ENCODE measurements at places on chromosomes 4 and X.

DNA sequence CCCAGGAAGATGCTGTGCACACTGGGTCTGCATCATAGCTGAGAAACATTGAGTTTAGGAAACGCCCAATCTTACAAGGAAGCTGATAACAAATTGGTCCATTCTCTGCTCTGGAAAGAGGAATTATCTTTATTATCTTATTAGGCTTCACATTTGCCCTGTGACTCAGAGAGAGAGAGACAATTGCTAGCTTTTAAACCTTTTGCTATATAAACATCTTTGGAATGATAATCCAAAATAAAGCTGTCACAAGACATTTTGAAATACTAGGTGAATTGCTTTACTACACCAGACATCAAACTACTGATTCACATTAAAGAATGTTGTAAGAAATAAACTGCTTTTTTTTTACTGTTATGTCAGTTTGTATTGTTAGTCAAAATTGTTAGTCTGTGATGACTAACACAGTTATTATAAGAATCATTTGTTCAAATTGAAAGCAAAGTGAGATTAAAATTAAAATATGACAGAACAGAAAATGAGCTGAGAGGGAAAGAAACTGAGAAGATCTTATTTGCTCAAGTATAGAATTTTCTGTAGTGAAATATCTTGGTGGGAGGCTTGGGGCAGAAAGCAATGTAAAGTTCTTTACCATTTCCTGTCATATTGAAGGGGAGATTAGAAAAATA, 765.4 kb upstream of the PCDH10 start:
- no peak for DNase-seq

DNA sequence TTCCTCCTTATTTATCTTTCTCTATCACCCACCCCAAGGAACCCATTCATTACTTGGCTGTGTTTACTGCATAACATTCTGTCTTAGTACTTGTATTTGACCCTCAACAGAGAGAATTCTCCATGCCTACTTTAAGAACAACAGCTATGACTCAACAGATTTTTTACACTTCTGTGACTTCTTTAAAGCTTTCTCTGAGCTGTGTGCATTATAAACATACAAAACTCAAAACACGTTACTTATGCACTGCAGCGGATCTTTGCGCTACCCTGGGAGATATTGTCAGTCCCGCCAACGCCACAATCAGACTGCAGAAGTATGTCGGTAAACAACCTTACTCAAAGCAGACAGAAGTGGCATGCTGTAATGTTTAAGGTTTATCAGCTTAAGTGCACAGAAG, 35.1 kb downstream of the PRKX start:
- peak; percentile 49 for DNase-seq

- peak; percentile 60 for DNase-seq
Measured at GRCh38 chrX:2692221-2693112, 1.4 kb downstream of the CD99 start.

- DNase-seq, result no peak
Measured at GRCh38 chrX:38332505-38332904, 5.2 kb upstream of the RPGR start.

GRCh38 chrX:46268412-46268811, 276.8 kb downstream of the ZNF674 start:
- peak; percentile 62 for DNase-seq

DNA sequence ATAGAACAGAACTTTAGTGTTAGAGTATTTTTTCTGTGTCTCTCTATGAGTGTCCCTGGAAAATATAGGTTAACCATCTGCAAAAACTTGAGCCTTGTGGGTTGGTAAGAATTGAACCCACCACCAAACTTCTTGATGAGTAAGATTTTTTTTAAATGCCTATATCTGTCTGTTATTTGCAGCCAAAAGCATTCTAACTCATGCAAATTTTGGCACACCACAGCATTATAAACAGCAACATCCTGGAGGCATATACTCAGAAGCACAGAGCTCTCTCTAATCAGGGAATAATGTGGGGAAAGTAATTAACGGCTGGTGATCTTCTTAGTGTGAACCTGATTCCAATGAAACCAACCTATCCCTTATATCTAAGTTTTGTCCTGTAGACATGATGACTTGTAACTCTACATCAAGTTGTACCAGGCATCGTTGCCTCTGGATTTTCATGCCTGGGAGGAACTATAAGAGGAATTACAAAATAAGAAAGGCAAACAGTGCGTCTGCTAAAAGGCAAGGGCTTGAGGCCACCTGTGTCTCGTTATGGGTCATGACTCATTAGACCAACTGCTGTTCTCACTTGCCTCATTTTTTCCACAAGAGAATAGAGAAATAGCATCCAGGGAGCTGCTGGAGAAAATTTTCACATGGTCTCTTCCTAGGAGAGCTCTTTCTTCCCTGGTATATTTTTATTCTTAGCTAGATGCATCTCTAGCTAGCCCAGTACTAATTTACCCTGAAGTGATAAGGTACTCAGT, 202.4 kb downstream of the CHIC2 start:
- DNase-seq, result peak; percentile 69

DNA sequence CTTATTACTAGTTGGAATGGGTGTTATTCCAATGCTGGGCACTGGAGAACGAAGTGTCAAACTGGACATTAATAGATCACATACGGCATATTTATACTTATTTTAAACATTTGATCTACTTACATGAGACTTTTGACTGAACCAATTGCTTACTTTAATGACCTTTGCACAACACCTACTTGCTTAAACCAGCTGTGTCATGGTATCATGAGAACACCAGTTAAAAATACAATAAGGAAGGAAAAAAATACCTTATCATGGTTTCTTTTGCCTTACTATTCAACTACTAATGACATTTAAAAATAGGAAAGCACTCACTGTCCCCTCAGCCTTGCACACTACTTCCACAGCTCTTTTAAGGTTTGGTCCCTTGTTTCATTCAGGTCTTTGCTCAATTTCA, 146.9 kb downstream of the FAM13A start:
- DNase-seq, result no peak

DNA sequence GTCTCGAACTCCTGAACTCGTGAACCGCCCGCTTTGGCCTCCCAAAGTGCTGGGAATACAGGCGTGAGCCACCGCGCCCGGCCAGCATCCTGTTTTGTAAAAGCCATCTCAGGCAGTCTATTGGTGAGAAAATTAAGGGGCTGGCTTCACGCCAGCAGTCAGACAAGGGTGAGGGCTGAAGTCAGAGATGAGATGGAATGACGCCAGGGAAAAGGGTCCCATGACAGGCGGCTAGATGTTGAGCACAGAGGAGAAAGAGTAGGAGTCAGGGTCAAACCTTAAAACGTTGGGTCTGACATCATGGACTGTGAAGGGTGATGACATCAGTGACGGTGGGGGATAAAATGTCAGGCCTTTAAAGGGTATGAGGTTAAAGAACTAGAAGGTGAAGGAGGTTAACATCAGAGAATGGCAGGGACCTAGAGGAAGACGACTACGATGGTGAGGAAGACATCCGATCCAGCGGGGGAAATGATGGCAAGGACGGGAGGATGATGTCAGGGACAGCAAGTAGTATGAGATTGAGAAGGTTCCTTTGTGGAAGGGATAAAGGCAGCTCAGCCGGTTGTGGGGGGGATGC, 504 bp upstream of the RBM3 start:
- DNase-seq, result no peak

DNA sequence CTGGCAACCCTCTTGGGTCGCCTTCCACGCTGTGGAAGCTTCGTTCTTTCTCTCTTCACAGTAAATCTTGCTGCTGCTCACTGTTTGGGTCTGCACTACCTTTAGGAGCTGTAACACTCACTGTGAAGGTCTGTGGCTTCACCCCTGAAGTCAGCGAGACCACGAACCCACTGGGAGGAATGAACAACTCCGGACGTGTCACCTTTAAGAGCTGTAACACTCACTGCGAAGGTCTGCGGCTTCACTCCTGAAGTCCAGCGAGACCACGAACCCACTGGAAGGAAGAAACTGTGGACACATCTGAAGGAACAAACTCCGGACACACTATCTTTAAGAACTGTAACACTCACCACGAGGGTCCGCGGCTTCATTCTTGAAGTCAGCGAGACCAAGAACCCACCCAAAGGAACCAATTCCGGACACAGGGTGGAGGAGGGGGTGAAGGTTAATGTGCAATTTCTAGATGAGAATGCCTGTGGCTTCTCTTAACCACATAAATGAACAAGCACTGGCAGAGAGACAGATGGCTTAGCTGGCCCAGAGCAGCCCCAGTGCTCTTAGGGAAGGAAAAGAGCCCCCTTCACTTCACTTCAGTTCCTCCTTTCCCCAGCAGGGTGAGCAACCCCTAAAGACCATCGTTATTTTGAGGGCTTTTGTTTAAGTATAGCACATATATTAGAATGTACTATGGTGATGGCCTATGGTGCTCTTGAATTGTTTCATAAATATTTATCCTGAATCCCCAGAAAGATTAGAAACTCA, 73.0 kb downstream of the LUZP4 start:
- DNase-seq, result peak; percentile 85

Measured in astrocyte of the hippocampus (primary cell).